ENCODE measurements at places on chromosomes 6 and 20. TPM values are rescaled to one million over a fixed set of nuclear protein-coding genes. Genes with fewer than 3 reads are reported as not detected.

The TXLNB gene
- total RNA-seq = 0.22 TPM

The PTPRK gene
- 7.7 TPM for total RNA-seq

The SLC35F1 gene
- total RNA-seq = 0.09 TPM

The SLC22A2 gene
- total RNA-seq = not detected

The SYTL3 gene
- 151 TPM for total RNA-seq

The SIM1 gene
- total RNA-seq = not detected

DNA sequence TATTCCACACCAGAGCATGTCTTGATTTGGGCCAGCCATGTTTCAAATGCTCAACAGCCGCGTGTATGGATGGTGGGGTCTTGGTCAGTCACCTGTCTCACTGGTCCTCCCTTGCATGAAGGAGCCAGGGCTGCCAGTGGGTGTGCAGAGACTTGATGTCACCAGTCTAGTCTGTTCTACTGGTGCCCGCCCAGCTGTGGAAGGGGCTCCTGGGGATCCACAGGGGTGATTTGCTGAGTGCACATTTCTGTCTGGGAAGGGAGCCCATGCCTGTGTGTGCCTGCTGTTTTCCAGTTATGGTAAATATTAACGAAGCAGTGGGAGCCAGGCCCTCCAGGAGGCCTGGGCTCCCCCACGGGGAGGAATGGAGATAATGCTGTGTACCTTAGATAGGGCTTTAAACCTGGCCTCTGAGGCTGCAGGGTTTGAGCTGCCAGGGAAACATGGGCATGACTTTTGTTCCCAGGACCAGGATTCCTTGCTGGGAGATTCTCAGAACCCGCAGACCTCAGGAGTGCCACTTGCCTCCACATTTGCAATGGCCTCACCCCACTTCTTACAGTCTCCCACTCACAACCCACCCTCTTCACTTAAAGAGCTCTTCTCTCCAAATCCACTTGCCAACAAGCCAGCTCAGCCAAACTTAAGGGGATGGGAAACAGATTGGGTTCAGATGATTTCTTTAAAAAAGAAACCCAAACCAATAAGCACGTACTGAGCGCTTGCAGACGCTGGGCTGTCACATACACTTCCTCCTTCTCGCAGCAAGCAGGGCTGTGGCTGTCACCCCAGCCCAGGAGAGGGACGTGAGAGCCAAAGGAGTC is 54.1 kb downstream of the VEGFA start:
- DNase-seq = no peak

DNA sequence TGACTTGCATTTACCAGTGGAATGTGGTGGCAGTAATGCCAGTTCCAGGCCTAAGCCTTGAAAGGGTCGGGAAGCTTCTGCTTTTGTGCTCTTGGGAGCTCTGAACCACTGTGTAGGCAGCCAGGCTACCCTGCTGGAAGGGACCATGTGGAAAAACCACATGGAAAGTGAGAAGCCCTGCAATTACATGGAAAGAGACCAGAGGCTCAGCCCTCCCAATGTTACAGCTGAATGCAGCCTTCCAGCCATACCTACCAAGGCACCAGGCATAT is 14.9 kb upstream of the KCNB1 start:
- DNase-seq = no peak

DNA sequence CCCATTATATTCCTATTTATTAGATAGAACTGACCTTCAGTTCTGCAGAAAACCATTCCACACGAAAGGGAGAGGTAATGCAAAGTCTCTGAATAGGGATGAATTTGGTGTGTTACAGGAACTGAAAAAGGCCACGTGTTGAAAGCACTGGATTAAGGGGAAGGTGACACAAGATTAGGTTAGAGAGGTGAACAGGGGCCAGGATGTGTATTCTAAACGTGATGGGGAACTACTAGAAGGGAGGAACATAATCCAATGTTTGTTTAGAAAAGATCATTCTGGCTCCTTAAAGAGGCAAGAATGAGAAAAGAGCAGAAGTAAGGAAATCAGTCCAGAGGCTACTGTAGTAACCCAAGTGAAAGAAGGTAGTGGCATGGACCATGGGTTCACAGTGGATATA is 6.3 kb upstream of the ZKSCAN8 start:
- no peak for DNase-seq

DNA sequence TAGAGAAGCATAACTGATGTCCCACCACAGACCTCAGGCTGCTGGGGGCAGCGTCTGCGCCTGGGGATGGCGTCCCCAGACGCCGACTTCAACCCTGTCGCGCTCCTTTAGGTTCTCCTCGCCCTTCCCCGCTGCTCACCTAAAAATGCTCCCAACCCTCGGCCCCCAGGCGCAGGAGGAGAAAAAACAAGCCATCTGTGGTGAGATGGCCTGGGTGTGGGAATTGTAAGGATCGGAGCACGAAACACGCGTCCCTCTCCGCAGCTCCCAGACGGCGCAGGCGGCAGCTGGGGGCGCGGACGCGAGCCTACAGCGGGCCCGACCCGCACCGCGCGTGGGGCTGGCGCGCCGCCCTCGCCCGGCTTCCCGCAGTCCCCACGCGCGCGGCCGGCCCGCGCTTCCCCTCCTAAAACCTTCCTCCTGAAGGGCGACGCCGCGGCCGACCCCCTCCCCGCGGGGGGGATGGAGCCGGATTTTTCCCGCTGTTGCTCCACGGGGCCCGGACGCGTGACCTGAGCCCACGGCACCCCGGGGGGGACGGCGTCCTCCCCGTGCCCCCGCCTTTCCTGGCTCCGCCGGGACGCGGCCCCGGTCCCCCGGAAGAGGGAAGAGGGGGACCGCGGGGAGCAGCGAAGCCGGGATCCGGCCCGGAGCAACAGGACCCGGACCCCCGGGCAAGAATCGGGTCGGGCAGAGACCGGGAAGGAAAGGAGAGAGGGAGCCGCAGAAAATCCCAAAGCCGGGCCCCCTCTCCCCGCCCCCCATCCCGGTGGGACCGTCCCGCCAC is 611 bp downstream of the EPB41L2 start:
- DNase-seq = peak; percentile 35

- no peak for DNase-seq
Measured at GRCh38 chr6:27478141-27478705, 5.3 kb upstream of the ZNF184 start.

DNA sequence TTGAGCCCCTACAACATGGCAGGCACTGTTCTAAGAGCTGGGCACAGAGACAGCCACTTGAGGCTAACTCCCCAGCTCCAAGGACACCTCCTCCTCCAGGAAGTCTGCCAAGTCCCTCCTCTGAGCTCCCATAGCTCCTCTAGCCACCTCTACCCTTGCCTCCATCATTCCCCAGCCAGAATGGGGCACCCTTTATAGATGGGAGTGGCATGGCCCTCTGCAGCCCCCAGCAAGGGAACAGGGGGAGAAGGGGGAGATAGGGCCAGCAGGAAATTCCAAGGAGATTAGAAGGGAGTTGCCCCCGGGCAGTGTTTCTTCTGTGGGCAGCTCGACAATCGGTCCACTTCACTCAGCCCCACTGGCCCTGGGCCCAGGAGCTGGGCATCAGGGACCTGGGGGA is 19.7 kb upstream of the TLDC2 start:
- no peak for DNase-seq

- DNase-seq = no peak
Measured at GRCh38 chr6:112178846-112179245, 75.5 kb downstream of the LAMA4 start.

DNA sequence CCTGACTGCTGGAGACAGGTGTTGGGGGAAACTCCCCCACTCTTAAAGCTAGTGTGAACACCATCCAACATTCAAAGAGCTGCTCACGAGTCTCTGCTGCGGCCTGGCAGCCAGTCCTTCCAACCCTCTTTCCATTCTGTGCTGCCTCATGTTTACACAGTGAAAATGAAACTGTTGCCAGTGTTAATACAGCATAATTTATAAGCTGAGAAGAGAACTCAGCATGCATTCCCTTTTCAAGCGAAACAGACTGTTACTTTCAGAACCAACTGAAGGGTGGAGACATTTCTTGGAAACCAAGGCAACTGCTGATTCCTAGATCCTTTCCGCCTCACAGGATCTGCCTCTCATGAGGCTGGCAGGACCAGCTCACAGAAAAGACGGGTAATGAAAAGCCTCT is 533.8 kb upstream of the ID4 start:
- DNase-seq = no peak

DNA sequence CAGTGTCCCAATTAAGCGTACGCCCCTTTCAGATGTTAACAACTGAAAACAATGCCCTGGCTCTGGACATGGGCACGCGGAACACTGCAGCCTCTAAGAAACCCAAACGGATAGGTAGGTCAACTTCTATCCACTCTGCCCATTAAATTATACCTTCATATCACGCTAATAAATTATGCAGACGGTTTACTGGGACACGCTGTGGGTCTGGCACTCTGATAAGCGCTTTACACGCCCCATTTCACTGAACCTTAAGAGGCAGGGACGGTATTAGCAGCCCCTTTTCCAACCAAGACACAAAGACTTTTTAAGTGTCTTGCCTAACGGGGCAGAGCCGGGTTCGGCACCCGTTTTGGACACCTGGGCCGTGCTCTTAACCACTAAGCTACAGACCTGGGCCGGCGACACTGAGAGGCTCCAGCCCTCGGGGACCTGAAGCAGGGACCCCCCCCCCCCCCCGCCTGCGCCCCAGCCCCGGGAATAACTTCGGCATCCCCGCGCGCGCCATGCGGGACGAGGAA is 744 bp downstream of the STAU1 start:
- peak; percentile 47 for DNase-seq

- no peak for DNase-seq
Measured at GRCh38 chr20:58707770-58708169, 15.2 kb downstream of the NPEPL1 start.

GRCh38 chr6:88157106-88157505 is 9.0 kb downstream of the CNR1 start:
- no peak for DNase-seq

DNA sequence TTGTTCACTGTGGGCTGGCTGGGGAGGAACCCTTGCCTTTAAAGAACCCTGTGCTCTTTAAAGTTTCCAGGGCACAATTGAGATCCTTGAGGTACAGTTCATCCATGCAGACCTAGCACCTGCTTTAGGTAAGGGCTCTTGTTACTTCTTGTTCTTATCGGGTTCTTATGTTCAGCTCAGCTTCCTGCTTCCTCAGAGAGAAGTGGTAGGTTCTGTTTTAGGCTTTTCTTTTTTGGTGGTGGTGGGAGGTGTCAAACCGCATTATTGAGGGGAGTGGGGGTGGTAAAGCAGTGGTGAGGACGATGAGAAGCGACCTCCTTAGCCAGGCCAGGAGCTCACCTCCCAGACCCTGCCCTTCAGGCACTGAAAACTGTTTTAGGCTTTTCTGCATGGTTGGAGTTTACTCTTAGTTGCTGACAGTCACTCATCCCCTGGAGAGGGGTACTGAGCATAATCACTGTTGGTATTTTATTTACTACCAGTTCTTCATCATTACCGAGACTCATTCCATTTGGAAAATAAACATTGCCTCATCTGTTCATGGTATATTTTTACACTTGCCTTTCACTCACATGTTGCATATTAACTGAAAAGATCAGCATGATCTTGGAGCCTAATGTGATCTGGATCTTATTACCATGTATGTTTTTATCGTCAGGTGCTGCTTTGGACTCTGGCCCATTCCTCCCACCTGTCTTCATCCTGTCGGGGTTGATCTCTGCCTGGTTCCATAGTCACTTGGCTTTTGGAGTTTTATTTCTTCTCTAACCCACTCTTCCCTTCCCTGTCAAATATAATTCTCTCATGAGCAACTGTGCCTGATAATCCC is 35.4 kb downstream of the SLC16A10 start:
- peak; percentile 49 for DNase-seq

DNA sequence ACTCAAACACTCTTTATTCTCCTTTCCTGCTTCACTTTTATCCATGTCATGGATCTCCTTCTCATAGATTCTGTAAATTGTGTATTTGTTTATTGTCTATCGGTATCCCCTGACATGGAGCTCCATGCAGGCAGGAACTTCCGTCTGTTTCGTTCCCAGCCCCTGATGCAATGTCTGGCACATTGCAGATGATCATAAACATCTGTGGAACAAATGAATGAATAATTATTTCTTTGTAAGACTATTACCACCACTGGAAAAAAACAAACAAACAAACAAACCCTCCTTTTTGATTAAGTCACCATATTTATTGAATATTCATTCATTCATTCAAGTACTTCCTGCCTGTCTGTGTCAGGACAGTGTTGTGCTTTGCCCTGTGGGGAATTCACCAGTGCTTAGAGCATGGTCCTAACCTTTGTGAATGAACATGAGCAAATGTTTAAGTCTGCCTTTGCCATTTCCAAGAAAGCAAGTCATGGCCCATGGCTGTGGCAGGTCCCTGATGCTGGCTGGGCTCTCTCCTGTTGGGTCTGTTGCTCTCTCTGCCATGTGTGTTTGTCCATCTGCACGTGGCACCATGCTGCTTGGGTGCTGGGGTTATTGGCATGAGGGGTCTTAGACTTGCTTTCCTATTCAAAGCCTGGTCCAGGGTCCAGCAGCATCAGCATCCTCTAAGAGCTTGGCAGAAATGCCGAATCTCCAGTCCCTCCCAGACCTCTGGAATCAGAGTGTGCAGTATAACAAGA is 47.5 kb upstream of the NAA20 start:
- DNase-seq = no peak

DNA sequence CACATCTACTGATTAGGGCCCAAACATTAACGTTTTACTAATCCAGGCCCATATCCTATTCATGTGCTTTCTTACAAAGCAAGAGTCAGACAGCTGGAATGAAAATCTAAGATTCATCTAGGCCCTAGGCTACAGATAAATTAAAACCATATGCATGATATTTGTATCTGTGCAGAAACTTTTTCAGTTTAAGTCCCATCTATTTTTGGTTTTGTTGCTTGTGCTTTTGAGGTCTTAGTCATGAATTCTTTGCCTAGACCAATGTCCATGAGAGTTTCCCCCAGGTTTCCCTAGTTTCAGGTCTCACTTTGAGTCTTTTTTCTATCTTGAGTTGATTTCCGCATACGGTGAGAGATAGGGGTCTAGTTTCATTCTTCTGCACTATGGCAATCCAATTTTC is 20.2 kb downstream of the ADNP start:
- no peak for DNase-seq

DNA sequence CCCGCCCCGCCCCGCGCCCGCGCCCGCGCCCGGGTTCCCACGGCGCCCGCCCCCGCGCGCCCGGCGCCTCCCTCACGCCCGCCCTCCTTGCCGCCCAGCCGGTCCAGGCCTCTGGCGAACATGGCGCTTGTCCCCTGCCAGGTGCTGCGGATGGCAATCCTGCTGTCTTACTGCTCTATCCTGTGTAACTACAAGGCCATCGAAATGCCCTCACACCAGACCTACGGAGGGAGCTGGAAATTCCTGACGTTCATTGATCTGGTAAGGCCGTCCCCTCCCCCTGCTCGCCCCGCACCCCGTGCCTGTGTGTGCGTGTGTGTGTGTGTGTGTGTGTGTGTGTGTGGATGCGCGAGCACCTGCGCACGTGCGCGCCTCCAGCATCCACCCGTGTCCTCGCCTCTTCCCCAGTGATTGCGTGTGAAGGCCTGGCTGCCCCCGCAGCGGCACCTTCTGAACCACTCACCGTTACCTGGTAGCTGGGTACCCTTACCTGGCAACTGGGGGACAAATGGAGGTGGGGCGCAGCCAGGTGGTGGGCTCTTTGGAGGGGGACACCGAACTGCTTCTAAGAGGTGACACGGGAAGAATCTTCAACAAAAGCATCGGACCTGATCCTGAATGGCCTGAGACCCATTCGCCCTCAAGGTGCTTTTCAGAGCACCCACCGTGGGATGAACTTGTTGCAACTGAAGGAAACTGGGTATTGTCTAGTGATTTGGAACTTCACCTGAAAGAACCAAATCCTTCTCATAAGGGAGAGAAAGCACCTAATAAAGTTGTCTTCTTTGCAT is at the start of gene AIG1:
AIG1 (plus strand) TSS at position 84 of the 791 bp plus-strand sequence; CDS start at position 121, 37 bp downstream.
- DNase-seq = peak; percentile 60

- DNase-seq = no peak
Measured at GRCh38 chr6:82611751-82612150, 248.1 kb downstream of the TPBG start.

Measured in activated CD8-positive, alpha-beta T cell treated with anti-CD3 and anti-CD28 coated beads for 36 hours (primary cell).